ENCODE measurements at places on chromosomes 6 and 20. TPM values are rescaled to one million over a fixed set of nuclear protein-coding genes. Genes with fewer than 3 reads are reported as not detected.

The NKX2-2 gene
- not detected for total RNA-seq

The RPS6KA2 gene
- 196 TPM for total RNA-seq

The NOX3 gene
- not detected for total RNA-seq

The KHDC1 gene
- 1.9 TPM for total RNA-seq

The FBXO5 gene
- total RNA-seq: not detected

The UNC5CL gene
- 0.53 TPM for total RNA-seq

The SLC25A27 gene
- total RNA-seq: 11.7 TPM

The SLC2A10 gene
- total RNA-seq: 13.1 TPM

The FGD2 gene
- total RNA-seq: 49.4 TPM

The MUC21 gene
- total RNA-seq: not detected

The HLA-DOA gene
- 358 TPM for total RNA-seq

GRCh38 chr6:7920425-7920824 lies 9.8 kb upstream of the TXNDC5 start:
- DNase-seq: no peak

GRCh38 chr6:79296211-79296610 lies 61.7 kb upstream of the HMGN3 start:
- no peak for DNase-seq

DNA sequence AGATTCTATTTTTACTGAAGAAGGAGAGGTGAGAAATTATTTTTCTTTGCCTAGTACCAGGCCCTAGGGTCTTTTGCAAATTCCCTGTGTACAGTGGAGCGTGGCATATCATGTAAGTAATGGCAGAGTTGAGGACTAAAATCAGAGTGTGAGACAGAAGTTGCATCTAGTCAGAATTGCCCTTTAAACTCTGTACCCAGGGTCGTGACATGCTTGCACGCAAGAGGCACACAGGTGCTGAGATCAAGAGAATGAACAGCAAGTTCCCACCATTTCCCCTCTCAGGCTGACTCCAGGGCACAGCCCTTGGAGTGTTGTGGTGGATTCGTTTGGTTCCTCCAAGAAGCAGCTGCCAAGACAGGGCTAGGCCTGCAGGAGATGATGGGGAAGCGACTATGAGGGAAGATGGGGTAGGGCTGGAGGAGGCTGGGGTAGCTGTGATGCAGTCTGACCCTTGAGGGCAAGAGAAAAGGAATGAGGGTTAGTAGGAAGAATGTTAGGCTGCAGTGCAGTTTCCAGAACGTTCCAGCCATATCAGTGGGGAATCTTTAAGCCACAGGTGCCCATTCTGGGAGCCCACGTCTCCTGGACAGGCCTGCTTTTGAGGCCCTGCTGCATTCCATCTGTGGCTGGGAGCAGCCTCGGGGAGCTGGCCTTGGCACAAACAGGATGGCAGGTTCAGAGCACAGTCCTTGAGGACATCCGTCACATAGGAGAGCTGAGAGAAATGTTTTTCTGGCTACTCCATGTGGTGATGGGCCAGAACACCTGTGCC lies 6.9 kb downstream of the NELFCD start:
- DNase-seq: peak; percentile 37

DNA sequence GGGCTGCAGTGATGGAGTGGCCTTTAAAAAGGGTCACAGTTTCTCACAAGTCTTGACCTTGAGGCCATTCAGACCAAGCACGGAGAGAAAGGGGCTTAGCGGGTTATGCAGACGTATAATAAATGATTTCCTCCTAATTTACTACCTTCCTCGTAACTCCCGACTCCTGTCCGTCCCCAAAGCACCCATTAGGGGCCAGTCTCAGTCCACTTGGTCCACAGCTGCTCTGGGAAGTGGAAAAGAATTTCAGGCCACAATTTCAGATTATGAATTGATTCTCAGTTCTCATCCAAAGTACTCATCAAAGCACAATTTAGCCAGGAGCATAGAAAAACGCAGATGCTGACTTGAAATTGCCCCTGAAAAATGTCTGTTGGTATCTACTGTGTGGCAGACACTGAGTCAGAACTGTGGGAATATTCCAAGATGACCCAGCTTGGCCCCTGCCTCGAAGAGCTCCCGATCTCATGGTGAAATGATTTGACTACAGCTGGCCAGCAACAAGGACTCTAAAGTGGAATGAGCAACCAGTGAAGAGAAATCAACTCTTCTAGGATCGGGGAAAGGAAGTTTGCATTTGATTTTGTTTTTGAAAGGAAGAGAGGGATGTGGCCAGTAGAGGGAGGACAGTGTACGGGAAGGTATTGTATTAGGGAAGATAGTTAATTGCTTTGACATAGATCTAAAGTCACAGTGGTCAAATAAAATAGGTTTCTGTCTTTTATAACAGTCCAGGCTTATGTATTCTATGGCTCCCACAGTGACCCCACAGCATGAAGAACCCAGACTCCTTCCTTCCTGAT lies 15.2 kb upstream of the STK35 start:
- no peak for DNase-seq

DNA sequence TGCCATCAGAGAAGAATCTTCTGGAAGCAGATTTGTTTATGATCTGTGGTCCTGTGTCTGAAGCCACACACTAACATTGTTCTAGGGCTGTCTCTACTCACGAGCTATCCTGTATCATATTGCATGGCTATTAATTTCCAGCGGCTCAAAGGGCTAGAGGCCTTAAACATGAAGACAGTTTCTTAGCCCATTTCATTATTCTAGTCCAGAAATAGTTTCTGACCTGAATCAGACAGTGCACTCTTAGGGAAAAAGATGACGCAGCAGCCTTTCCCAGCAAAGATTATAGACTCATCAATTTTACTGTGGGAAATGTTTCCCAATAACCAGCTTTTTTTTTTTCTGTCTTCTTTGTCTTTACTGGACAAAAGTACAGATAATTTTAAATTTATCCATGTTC lies 105.3 kb upstream of the SUPT3H start:
- no peak for DNase-seq

- no peak for DNase-seq
These were observed 44.3 kb upstream of the FRMD1 start for GRCh38 chr6:168123165-168123911.

DNA sequence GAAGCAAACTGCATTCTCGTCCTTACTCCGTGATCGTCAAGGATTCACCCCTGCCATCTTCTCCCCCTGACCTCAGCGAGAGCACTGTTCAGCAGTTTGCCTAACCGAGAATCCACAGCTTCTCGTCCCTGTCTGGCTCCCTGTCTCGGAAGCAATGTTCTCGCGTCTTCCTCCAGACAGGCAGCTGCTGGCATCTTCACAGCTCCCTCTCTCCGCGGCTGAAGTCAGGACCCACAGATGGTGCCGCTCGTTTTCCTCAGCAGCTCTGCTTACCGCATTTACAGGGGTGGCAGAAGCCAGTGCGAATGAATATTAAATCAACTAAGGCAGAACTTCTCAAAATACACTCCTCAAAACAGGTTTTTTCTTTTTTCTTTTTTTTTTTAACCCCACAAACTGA lies 18.9 kb upstream of the SLC22A2 start:
- no peak for DNase-seq

DNA sequence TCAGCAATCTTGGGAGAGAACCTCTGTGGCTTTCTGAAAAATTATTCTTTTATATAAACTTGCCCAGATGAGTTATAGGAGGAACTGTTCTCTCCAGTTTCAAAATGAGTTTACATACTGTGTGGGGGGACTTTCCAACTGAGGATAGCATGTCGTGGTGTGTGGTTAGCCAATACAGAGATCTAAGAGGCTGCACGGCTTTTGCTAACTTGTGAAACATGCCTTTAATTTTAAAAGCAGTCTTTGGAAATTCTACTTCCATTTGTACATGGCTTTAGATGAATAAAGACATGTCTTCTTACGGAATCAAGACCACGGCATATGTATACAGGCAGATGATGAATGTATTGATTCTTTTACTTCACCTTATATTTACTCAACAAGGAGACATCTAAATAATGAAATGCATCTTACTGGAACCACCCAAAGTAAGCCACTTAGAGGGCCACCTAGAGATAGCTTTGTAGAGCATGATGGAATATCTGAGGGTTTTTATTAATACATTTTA lies 39.8 kb downstream of the HIVEP1 start:
- DNase-seq: no peak

- DNase-seq: no peak
These were observed 3.4 kb upstream of the MICAL1 start for GRCh38 chr6:109458774-109459531.

DNA sequence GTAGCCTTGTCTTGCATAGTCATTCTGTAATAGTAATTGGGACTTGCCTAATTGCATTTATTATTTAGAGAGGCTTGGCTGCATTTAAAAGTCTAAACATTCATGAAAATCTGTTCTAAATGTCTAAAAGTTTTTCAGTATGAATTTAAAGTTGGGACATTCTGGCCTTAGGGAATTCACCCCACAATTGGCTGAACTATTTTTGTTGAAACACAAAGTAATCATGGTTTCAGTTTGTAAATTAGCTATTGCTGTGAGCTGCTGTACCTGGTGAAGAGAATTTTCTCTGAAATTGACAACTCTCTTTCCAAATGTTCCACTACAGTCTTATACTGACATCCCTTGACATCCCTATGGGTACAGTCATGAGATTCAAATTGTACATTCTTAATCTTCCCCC lies 253.0 kb downstream of the FARS2 start:
- DNase-seq: no peak

DNA sequence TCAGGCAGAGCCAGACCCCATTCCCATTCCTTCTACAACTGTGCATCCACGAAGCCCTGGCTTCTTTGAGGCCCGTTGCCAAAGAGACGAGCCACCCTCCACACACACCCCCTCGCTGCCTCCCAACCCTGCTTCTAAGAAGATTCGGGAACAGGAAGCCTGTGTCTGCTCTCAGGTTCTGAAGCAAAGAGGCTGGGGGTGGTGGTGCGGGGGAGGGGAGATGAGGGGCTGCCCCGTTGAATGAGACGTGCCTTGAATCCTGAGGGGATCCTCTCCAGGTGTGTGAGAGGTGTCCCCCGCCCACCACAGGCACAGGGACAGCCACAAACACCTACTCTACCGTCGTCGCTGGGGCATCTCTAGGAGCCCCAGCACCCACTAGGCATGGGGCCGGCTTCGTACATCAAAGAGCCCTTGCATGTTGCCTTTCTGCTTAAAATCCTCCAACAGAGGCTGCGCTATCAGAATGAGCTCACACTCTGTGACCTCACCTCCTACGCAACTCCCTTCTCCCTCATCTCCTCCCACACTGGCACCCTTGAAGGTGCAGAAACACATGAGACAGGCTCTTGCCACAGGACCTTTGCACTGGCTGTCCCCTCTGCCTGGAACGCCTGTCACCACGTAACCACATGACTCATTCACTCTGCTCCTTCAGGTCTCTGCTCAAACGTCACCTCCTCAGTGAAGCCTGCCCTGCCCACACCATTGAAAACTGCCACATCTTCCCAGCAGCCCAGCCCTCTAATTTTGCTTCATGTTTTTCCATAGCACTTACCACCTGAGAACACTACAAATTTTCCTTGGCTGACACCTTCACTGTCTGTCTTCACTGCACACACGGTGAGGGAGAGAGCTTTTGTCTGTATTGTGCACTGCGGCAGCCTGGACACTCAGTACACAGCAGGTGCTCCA lies 58.5 kb downstream of the PREX1 start:
- no peak for DNase-seq

DNA sequence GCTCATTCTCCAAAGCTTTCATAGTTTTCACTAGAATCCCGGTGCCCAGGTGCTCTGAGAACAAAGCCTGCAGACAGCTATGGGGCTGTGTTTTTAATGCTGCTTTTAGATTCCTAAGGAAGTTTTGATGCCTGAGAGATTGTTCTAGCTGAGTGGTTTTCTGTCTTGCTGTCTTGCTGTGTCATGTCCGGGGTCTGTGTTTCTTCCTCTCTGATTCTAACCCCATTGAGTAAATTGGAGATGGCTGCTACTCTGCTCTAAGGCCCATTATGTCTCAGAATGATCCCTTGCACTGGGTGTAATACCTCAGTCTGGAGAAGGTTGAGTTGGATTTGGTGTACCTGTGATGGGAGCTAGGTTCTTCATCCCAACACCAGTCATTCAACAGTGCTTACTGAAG lies 63.4 kb downstream of the ARID1B start:
- DNase-seq: no peak

GRCh38 chr6:153058909-153059308 lies 56.4 kb upstream of the MTRF1L start:
- no peak for DNase-seq

DNA sequence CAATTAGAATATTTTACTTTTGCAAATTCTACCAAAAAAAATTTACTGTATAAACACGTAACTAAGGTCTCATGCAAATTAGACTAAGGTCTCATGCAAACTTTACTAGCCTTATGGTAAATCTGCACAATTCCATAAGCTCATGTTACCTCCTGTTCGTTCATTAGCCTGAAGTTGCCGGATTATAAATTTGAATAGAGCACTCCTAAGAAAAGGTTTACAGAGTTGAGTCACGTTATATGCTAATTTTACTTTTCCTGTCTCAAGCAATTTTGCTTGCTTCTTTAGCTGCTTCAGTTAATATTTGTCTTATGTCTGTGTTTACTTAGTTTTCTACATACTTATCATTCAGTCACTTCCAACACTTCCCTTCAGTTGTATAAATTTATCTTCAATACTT lies 1434.0 kb upstream of the EYS start:
- DNase-seq: no peak

DNA sequence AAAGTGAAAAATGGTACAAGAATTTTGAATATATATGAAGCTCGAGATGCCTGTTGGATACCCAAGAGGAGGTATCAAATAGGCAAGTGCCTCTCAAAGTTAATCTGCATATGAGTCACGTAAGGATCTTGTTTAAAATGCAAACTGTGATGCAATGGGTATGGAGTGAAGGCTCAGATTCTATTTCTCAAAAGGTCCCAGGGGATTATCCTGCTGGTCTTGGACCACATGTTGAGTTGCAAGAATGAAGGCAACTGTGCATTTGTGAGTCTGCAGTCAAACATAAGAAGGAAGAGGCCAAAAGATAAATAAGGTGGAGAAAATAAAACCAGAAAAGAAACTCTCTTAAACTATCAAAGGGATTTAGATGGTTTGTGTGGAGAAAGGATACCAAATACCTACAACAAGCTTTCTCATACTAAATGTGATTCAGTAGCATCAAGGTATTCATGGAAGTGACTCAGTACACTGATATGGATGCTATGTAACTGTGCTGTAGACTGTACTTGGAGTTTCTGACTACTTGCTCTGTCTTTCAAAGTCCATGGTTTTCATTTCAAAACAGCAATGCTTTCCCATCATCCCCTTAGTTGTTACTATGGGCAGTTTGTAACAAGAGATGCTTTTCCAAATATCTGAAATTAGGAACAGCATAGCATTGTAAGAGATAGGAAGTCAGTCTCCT lies 106.3 kb downstream of the GFRAL start:
- no peak for DNase-seq

GRCh38 chr6:62192593-62192992 lies 93.4 kb downstream of the KHDRBS2 start:
- no peak for DNase-seq

- DNase-seq: no peak
These were observed 108.2 kb upstream of the SALL4 start for GRCh38 chr20:51910321-51911050.

GRCh38 chr20:57460781-57461465 lies 64.0 kb downstream of the CTCFL start:
- no peak for DNase-seq
